Esophagus squamous epithelium (tissue), 5 donors: ENCODE measurements at places on chromosomes 1 and 21.

- no peak for DNase-seq
Measured at GRCh38 chr21:31912501-31912900, 39.7 kb downstream of the HUNK start.

DNA sequence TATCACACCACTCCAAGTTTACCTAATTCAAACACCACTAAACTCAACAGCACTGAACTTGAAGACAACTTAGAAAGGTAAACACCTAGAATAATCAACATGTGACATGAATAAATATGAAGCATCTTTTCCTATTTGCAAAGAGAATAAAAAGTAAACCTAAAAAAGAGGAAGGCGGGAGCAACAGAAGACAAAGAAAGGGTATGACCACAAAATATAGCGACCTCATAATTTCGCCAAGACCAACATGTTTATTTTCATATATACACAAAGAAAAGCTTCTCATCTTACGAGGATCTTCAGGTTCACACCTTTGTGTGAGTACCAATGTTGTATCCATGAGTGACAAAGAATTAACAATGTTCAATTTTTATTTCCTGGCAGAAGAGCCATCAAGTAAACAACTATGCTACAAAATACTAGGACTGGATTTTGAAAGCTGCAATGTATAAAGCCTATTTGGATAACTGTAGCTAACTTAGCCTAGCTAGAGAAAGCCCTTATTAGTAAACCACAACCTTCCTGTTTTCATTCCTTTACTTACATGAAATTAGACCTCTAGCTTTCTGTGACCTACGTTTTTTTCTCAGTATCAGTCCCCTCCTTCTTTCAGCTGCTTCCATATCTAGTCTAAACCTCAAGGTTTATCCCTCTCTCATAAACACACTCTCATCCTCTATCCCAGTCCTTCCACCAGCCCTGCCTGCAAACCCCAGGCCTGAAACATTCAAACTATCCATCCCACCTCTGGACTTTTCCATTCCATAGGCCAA is 21.3 kb upstream of the PHTF1 start:
- no peak for DNase-seq

DNA sequence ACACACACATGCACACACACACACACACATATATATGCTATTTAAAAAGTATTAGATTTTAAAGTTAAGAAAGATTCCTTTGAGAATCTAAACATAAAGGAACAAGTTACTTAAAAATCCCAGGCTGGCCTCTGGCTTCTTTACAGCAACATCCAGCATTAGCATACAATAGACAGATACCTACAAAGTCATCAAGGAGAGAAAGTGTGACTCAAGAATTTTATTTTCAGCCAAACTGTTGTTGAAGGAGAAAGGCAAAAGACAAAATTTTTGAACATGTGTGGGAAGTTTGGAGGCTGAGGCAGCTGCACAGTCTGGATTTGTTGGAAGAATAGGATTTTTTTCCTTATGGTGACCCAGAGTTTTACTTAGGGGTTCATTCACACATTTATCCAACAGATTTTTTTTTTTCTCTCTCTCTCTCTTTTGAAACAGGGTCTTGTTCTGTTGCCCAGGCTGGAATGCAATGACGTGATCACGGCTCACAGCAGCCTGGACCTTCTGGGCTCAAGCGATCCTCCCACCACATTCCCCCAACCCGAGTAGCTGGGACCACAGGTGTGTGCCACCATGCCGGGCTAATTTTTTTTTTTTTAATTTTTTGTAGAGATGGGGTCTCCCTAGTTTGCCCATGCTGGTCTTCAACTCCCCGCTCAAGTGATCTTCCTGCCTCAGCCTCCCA is 24.0 kb upstream of the SPOCD1 start:
- no peak for DNase-seq

DNA sequence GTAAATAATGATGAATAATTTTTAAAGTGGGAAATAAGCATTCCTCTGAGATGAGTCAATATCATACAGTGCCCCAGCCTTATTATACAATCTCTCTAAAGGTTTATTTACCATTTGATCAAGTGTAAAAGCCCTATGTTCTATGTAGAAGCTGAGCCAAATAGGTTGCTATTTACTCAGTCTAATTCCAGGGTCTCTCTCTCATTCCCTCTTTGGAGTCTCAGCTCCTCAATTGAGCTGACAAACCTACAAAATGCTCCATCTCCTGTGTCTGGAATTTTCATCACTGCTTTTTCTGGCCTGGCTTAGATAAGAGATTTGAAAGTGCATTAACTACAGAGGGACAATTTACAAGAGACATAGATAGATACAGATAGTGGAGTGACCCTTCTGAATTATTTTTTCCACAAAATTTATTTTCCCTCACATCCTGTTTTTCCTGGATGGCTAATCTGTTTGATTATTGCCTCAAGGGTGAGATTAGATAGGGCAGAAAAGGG is 24.8 kb upstream of the USH2A start:
- DNase-seq: no peak

DNA sequence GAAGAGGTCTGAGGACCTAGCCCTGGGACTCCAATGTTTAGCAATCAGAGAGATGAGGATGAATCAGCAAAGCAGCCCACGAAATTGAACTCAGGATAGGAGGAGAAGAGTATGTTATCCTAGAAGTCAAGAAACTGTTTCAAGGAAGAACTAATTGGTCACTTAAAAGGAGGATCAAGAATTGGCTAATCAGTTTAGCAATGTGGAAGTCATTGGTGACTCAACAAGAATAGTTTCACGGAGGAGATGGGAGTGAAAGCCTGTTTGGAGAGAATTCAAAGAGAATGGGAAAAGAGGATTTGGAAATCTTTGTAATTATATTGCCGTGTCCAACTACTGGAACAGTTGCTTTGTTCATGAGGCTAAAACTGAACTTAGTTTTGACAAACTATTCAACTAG is 7.4 kb downstream of the HMCN1 start:
- no peak for DNase-seq

DNA sequence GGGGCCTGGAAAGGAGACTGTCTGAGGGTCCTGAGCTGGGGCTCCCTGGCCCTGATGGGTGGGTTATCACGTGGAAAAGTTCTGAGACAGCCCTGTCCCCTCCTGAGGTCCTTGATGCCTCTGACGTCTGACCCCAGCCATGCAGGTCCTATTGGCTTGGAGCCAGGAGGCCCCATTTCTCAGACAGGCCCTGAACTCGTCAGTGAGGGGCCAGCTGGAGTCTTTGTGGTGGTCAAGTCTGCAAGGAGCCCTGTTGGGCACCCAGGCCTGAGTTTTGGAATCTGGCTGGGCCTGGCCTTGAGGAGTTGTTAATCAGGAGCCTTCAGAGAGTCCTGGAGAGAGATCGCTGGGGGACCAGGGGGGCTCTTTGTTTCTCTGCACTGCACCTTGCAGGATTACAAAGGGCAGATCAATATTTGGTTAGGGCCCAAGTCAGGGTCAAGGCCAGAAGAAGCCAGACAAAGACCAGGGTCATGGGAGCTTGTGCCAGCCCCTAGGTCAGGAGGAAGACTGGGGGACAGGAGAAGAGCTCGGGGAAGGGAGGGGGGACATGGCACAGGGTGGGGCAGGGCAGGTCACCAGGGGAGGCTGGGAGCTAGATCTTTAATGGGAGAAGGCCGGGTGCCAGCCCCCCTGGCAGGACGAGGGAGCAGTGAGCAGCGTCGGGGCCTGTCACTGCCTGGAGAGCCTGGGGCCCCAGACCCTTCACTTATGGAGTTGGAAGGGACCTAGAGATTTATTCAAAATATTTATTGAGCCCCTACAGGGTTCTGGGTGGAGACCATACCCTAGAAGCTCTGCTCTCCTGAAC is 83.2 kb downstream of the PTPRU start:
- no peak for DNase-seq

GRCh38 chr21:15968776-15969310 is 239.1 kb downstream of the USP25 start:
- no peak for DNase-seq

GRCh38 chr1:119738100-119738720 is 26.5 kb downstream of the PHGDH start:
- no peak for DNase-seq

DNA sequence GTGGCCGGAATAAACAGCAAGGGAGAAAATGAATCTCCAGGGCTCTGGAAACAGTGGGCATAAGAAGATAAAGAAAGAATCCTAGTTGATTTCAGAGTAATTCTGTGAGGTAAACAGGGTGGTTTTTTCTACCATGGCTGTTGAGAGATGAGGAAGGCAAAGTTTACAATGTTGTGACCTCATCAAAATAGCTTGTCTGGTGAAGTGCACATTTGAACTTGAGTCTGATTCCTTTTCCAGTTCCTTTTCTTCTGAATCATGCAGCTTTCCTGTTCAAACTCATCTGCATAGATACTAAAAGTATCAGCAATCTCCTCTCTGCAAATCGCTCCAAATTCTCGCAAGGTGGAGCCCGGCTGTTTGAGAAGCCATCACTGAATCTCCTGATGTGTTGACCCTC is 161.7 kb downstream of the PLPP3 start:
- no peak for DNase-seq

- DNase-seq: no peak
Measured at GRCh38 chr1:164765557-164765956, 206.6 kb downstream of the PBX1 start.

- no peak for DNase-seq
Measured at GRCh38 chr1:886760-887159, 37.0 kb upstream of the SAMD11 start.

- DNase-seq: no peak
Measured at GRCh38 chr1:161091796-161092507, 2.6 kb upstream of the NECTIN4 start.

DNA sequence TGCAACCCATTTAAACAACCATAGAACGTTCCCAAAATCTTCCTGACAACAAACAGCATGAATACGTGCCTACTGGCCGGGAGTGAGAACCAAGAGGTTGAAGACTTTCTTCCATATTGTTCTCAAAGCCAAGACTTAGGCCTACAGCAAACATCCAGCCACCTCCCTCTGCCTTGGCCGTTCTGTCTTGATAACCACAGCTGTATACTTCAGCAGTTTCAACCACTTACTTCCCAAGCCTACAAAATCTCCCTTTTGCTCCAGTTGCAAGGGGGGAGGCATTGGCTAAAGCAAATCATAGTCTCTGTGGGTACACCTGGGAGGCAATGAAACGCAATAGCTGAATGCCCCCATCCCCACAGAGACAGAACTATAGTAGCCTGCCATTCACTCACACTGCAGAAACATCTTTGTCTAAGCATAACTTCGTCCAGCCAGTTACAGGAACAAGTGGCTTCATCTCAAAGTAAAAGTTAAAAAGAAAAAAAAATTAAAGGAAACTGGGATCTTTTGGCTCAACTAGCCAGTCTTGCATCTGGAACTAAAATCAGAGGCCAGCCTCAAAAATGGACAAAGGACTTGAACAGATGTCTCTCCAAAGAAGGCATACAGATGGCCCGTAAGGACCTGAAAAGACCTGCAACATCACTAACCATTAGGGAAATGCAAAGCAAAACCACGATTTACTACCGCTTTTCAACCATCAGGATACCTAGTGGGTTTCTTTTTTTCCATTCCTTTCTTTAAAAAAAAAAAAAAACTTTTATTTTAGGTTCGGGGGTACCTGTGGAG is 186.0 kb downstream of the PSMG1 start:
- no peak for DNase-seq

- DNase-seq: no peak
Measured at GRCh38 chr1:108080448-108080847, 115.5 kb upstream of the VAV3 start.

DNA sequence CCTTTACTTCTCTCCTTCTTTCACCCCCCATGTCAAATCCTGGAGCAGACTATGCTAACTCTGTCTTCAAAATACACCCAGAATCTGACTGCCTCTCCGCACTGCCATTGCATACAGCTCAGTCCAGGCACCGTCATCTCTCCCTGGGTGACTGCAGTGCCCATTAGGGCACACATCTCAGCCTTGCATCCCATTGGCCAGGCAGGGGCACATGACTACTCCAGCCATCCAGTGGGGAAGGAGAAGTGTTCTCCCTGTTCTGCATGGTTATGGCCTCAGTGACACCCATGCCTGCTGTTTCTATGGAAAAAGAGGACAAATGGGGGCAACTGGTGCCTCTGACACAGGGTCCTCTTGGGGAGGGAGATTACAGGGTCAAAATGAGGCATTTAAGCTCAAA is 270.5 kb downstream of the MATN1 start:
- no peak for DNase-seq

DNA sequence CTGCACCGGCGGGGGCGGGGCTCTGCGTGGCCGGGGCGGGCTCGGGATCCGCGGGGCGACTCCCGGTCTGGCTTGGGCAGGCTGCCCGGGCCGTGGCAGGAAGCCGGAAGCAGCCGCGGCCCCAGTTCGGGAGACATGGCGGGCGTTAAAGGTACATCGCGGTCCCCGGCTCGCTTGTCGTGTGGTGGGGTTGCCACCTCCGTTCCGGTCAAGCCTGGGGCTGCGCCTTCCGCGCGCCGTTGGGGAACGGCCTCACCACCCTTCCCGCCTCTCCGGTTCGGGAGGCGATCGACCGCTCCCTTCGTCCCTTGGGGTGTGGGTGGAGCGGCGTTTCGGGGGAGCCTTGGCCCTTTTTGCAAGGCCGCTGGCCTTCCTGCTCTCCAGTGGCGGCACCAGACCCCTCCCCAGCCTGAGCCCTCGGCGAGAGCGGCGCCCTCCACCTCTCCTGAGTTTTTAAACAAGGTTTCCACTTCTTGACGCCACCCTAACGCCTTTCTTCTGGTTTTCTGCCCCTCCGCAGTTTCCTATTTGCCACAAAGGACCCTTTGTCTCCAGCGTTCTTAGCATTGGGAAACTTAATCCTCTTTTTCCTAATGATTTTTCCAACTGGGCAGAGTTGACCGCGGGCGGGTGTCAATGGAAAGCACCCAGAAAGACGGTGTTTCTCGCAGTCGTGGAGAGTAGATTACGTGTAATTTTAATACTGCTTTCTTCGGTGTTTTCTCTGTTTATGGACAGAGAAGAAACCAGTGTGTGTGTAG is at the start of the genes LEPR and LEPROT:
Gene LEPR, plus strand, starts transcription at position 79 of the 761 bp plus-strand sequence. CDS start 144,898 bp downstream, outside the sequence.
Gene LEPROT, plus strand, starts transcription at position 79 of the 761 bp plus-strand sequence. Its CDS starts 57 bp downstream, at position 136.
- DNase-seq: no peak

DNA sequence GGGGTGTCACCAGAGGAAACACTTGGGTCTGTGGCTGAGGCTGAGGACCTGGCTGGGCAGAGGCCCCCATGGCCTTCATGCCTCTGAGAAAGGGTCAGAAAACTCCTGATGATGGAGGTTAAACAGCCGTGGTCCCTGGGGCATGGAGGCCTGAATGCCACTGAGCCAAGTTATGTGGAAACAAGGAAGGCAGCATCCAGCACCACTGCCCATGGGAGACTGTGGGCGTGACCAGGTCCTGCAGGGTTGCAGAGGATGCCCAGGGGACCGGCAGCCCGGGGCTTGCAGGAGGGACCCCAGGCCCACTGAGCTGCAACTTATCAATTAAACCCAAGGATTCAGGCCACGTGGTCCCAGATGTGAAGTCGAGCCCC is 18.9 kb upstream of the COL6A2 start:
- no peak for DNase-seq

- DNase-seq: no peak
Measured at GRCh38 chr1:234912548-234913277, 215.9 kb downstream of the TOMM20 start.

- DNase-seq: no peak
Measured at GRCh38 chr1:30313584-30313983, 409.8 kb downstream of the MATN1 start.
